ENCODE measurements at places on chromosomes 5 and 9.

DNA sequence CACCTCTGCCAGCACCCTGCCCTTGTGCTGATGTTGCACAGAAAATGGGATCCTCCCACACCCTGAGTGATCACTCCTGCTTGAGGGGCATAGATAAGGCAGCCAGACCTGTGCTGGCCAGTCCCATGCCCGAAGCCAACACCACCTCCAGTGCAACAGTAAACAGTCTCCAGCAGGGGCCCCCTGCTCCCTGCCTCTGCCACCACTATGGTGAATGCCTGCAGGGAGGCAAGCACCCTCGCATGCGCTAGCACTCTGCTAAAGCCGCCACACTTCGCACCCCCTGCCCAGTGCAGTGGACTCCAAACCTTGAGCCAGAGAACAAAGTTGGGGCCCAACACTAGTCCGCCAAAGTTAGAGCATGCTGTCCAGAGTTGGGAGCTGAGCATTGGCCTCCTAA is 118.7 kb downstream of the PJA2 start:
- DNase-seq: no peak

- peak; percentile 84 for DNase-seq
Observed at GRCh38 chr5:172283020-172283861, at the start of gene UBTD2. UBTD2 (minus strand) TSS chr5:172283764; CDS start chr5:172283665, 99 bp downstream.

DNA sequence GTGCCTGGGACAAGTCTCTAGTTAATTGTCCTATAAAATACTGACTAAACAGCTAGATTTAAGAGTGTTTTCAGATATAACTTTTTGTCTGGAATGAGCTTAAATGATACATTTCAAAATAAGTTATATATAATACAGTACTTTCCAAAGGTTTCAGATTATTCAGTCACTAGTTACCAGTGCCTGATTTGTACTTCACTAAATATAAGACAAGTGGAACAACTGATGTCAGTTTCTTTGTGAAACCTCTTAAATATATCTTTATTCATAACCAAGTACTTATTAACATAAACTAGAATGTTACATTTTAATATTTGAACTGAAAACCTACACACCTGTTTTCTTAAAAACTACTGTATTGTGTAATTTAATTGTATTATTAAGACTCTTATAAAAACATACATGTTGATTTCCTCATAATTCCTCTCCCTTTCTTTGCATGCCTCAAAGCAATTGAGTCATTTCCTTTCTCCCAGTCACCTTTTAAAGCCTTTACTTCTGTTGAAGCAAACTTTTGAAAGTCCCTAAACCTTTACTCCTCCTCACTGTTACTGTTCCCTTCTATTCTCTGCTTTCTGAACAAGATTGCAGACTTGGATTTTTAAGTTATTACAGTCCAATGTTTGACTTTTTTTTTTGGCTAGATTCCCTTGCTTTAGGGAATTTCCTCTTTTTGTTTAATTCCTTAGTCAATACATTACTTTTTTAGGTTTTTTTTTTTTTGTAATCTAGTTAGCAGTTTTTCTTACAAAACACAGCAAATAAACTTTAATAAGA is 8.7 kb upstream of the SEMA6A start:
- no peak for DNase-seq

GRCh38 chr9:32725066-32725860 is 58.1 kb upstream of the TMEM215 start:
- no peak for DNase-seq

DNA sequence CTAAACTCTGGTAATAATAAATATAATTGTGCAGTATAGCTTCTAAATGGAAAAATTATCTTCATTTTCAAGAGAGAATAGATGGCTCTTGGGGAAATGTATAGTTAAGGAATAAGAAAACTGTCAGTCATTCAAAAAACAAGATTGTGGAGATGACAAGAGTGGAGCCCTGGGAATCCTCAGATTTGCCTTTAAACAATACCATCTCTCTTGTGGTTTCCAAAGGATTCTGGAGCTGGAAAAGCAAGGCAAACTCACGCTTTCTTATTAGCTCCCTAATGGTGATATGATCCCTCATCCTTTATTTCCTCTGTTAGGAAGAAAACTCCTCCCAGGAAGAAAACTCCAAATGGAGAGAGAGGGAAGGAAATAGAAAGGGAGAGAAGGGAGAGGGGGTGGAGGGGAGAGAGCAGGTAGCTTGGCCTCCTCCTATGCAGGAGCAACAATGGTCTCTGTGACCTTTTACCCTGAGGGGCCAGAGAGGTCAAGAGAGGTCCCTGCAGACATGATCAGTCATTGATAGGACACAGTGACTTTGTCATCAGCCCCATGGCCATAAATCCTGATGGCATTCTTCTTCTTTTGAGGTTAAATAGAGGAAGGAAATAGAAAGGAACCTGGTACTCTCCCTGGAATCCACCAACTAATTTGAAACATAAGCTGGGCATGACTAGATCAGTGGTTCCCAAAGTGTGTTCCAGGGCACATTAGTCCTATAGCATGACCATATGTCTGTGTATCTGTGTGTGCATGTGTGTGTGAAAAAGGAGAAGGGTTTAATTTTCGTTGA is 312.2 kb downstream of the ARRDC3 start:
- no peak for DNase-seq

GRCh38 chr9:105070176-105070575 is 142.2 kb upstream of the ABCA1 start:
- DNase-seq: no peak

GRCh38 chr5:140189977-140190871 is 15.2 kb downstream of the CYSTM1 start:
- no peak for DNase-seq

DNA sequence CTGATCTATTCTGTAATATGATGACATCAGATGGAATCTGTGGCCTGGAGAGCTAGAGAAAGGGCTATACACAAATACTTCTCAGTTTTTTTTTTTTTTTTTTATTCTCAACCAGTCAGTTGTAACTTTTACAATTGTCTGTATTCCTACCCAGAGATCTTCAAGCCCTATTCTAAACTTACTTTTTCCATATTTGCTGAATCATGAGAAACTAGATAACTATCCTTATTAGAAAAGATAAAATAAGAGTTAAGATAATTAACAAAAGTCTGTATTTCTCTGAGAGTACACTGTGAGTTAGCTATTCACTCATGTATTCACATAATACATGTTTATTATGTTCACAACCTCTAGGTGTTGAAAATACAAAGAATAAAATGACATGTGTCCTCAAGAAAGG is 1575.9 kb downstream of the EFNA5 start:
- no peak for DNase-seq

DNA sequence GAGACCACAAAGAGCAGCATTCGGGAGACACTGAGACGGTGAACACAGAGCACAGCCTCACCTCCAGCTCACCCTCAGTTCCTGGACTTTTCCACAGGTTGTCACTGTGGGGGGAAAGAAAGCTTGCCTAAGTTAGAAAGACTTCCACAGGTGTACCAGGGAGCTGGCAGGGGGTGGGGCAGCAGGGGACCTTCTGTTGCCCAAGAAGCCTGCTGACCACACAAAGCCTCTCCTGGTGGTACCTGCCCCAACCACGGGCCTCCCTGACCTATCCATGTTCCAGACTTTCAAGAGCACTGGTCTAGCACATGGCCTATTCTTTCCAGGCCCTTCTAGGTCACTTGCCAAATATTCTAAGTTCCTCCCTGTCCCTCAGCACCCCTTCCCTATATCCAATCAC is 550.8 kb downstream of the BNC2 start:
- DNase-seq: no peak

DNA sequence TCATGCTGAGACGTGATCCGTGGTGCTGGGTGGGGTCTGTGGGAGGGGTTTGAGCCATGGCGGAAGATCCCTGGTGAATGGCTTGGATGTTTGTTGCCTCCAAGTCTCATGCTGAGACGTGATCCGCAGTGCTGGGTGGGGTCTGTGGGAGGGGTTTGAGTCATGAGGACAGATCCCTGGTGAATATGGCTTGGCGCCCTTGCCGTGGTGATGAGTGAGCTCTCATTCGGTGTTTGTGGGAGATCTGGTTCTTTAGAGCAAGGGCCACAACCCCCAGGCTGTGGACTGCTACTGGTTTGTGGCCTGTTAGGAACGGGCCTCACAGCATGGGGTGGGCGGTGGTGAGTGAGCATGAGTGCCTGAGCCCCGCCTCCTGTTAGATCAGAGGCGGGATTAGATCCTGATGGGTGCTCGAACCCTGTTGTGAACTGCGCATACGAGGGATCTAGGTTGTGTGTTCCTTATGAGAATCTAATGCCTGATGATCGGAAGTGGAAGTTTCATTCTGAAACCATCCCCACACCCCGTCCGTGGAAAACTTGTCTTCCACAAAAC is 31.2 kb downstream of the NKD2 start:
- no peak for DNase-seq

DNA sequence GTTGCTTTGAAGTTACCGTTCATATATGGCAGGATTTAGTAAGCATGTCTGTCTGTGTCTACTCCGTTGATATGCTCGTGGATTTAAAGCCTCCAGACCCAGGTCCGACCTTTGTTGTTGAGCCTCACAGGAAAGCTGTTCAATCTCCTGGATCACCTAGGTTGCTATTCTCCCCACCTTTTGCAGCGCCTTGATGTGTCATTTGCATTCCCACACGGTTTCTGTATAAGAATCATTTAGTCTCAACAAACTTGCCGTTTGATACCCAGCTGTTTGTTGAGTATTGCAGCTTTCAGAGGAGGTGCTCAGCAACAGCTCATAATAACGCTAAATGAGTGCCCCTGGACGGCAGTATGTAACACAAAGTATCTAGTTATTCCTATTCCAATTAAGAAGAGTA is 1.2 kb upstream of the ADGRV1 start:
- DNase-seq: no peak

- DNase-seq: no peak
Observed at GRCh38 chr9:20930836-20931235, 100.6 kb downstream of the HACD4 start.

- DNase-seq: no peak
Observed at GRCh38 chr5:96427824-96428223, 5.2 kb downstream of the PCSK1 start.

GRCh38 chr5:139524446-139524845 is 36.7 kb upstream of the UBE2D2 start:
- no peak for DNase-seq

DNA sequence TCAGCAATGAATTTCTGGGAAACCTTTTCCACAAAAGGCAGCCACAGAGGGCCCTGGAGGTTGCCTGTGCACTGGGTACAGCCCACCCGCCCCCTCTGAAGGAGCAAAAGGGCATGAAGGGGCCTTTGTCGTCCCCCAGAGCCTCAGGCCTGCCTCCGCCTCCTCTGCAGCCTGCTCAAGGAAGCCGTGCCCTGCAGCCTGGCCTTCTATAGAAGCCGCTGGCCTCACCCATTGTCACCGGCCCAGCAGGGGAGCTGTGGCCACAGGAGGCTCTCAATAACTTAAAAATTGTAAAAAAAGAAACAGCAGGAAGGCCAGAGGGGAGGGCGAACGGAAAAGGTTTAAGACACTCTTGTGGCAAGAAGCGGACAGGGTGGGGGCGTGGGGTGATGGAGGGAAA is 213.3 kb downstream of the IRX2 start:
- no peak for DNase-seq

DNA sequence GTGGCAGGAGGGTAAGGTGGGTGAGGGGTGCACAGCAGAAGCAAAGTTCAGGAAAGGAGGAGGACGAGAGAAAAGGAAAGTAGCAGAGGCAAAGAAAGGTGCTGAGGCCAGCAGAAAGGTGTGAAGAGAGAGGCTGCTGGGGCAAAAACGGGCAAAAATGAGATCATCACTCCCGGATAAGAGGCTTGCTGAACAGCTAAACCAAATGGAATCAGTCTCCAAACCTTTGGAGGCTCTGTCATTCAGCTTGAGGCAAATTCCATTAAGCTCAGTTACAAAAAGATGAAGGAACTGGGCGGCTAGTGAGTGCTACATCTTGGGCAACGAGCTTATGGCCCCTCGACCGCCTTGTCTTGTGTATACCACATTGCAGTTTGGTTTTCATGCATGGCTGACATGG is 136.4 kb downstream of the FSTL4 start:
- DNase-seq: no peak

DNA sequence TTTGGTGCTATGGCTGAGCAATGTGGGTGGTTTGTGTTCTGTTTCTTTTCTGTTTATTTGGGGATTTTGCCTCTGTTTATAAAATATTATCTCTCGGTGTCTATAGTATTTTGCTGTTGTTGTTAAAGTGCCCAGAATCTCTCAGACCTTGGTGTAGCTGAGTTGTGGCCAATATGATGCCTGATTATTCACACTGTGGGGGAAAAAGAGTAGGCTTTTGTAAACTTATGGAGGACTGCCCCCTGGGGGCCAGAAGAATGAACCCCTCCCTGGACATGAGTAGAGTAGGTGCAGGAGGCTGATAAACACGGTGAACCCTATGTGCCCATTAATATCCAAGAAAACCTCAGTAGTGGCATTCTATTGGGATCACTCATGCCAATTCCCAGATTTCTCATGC is 49.0 kb upstream of the DPYSL3 start:
- DNase-seq: no peak

- no peak for DNase-seq
Observed at GRCh38 chr5:82295959-82296531, 17.9 kb upstream of the RPS23 start.

DNA sequence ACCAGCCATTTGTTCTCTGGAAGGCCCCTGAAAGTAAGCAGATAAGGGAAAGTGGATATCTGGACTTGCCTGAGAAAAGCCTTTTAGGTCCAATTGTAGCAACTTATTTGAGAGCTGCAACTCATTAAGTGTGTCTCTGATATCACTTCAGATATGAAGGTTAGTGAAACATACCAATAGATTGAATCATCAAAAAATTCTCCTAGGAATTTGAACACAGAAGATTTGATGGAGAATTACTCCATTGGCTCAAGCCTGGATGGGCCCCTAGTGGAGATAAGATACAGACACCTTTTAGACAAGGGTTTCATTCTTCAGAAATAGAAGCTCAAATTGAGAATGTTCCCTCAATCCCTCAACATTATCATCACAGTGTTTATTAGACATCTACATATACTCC is 356.7 kb downstream of the NDUFS4 start:
- DNase-seq: no peak

DNA sequence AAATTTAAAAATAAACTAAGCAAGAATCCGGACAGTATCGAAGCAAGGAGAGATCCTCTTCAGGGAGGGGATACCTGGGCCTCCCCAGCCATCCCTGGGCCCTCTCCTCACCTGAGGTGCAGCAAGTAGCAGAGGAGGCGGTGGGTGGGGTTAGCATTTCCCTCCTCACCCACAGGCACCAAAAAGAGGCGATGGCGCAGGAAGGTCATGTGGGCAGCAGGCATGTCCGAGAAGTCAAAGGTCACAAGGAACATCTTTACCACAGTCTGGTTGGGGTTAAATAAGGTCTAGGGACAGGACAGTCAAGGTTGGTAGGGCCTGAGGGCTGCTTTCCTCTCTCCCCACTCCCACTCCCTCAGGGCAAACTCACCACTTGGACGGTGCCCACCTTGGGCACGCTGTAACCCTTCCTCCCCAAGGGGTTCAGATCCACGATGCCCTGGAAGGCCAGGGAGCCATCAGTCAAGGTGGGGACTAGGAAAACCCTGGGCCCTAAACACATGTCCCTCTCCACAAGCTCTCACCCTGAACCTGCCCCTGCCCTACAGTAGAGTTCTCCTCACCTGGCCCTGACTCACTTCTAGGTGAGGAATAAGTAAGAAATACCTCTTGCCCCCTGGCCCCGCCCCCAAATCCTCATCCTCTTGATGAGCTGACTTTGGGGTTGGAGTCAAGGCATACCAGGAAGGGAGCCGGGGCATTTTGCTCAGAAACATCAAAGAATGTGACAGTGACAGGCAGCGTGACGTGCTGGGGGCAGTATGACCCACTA is 2.8 kb upstream of the STOML2 start:
- DNase-seq: no peak

GRCh38 chr9:112861155-112861554 is 29.5 kb downstream of the SLC46A2 start:
- DNase-seq: no peak

All from naive thymus-derived CD4-positive, alpha-beta T cell (primary cell).